Motor neuron (in vitro differentiated cells): ENCODE measurements at places on chromosomes 16 and 17.

- ATAC-seq, result no peak
Observed at GRCh38 chr17:73348018-73348828, 36.4 kb upstream of the CDC42EP4 start.

DNA sequence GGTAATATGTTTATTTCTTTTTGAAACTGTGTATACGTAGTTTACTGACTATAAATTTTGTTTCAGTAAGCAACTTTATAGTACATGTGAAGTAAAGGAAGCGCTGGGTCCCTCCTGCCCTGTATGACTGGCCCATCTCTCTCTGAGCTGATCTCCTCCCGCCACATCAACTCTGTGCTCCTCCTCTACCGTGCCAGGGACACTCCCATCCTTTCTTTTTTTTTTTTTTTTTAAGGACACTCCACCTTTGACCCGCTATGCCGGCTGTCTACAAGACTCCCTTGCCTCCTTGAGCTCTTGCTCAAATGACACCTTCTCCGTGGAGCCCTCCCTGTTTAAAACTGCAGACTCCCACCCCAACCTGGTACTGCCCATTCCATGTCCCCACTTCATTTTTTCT is 35.5 kb downstream of the ERN1 start:
- no peak for ATAC-seq

DNA sequence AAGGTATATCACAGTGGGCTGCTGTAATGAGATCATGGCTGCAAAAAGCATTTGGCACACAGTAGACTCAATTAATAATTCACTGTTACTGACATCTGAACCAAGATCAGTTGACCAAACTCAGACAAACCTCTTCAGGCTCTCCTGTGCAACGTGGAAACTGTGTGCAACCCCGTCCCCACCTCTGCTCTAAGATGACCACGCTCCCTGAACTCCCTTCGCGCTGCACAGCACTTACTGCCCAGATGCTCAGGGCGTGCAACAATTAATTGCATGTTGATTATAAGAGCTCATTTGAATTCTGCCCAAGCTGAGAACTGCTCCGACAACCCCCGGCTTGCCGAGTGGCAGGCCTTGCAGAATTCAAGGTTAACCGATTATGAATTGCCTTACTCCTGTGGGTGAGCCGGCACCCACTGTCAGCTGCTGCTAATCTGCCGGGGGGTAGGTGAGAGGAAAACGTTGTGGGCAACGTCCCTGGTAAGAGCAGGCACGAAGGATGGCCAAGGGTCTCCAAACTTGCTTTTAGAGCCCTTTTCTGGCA is 1.3 kb upstream of the GSG1L start:
- no peak for ATAC-seq

GRCh38 chr16:31179219-31179746 is 656 bp upstream of the FUS start:
- ATAC-seq, result no peak

DNA sequence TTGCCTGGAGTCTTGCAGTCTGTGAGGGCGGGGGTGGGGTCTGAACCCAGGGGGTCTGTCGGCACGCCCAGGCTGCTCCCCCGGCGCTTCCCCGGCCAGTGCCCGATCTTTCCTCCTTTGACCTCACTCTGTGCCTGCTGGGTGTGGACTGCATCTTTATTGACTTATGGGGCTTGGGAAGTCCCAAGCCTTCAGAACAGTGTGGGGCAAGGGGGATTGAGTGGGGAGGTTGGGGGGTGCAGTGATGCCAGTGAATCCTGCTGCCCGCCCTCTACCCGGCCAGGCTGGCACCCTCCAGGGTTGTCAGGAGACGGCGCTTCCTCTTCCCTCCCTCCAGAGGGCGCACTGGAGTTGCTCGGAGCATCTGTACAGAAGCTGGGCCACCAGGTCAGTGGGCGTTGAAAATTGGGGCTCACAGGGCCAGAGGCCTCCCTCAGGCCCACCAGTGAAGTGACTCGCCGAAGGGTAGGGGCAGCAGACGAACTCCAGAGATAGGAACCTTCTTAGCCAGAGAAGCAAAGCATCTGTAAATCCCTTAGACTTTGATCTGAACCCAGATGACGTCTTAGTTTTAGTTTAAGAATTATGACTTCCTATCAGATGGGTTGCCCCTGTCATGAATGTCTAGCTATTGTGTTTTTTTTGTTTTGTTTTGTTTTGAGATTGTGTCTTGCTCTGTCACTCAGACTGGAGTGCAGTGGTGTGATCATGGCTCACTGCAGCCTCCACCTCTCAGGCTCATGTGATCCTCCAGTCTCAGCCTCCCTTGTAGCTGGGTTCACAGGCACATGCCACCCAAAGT is 184.8 kb upstream of the CIBAR2 start:
- no peak for ATAC-seq

GRCh38 chr17:6393351-6393952 is 41.5 kb downstream of the AIPL1 start:
- no peak for ATAC-seq

DNA sequence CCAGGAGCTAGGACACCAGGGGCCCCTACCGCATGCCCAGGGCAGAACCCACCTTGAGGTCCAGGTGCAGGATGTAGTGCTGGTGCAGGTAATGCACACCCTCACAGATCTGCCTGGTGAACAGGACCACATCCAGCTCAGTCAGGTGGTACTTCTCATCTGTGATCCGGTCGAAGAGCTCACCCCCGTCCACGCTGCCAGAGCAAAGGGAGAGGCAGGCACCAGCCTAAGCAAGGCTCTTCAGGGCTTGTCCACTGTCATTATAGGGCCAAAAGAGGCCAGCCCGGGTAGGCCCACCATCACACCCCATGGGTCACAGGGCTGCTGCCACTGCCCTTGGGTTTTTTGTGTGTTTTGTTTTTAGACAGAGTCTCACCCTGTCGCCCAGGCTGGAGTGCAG is 21.0 kb downstream of the MYLK3 start:
- no peak for ATAC-seq

- ATAC-seq, result no peak
Observed at GRCh38 chr17:70365091-70365583, 195.8 kb downstream of the KCNJ2 start.

- peak; percentile 69 for ATAC-seq
Observed at GRCh38 chr16:2033057-2033908, 6.6 kb downstream of the NHERF2 start.

DNA sequence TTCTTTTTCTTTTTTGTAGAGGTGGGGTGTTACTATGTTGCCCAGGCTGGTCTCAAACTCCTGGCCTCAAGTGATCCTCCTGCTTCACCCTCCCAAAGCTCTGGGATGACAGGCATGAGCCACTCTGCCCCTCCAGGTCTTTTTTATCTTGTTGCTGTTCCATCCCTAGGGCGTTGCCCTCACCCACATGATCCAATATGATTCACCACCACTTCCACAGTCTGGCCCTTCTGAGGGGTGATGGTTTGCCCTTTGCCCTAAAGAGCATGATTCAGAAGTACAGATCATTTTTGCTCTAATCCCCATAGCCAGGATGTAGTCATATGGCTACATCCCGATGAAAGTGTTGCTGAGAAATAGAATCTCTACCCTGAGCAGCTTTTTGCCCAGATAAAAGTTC is 18.8 kb downstream of the STX4 start:
- peak; percentile 97 for ATAC-seq

DNA sequence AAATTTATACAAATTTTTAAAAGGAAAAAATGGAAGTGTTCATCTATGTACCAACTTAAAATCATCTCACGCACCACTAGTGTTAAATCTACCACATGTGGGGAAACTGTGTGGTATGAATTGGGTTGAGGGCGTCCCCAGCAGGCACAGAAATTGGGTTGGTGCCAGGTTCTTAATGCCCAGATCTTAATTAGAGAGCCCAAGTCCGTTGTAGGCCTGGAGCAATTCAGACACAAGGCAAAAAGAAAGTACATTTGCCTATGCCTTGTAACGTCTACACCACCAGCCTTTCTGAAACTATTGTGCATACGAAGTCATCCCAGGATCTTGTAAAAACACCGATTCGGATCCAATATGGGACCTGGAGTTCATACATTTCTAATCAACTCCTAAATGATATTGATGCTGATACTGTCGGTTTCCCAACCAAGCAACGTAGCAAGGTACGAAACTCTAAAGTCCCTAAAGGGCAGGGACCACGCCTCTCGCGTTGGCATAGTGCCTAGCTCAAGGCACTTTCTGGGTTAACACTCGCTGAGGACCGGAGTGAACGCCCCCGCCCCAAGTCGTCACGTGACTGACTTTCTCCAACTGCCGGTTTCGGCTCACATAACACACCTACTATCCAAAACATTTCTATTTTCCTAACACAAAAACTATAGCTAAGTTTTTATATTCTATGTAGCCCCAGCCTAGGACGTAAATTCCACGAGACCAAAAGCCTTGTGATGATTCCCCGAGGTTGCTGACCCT is 945 bp upstream of the UQCRC2 start:
- ATAC-seq, result peak; percentile 57

GRCh38 chr16:83744441-83744981 is 63.3 kb upstream of the HSBP1 start:
- peak; percentile 98 for ATAC-seq

- no peak for ATAC-seq
Observed at GRCh38 chr16:11913425-11914079, 2.2 kb downstream of the GSPT1 start.

- ATAC-seq, result no peak
Observed at GRCh38 chr16:53337294-53337693, 97.0 kb upstream of the RBL2 start.

DNA sequence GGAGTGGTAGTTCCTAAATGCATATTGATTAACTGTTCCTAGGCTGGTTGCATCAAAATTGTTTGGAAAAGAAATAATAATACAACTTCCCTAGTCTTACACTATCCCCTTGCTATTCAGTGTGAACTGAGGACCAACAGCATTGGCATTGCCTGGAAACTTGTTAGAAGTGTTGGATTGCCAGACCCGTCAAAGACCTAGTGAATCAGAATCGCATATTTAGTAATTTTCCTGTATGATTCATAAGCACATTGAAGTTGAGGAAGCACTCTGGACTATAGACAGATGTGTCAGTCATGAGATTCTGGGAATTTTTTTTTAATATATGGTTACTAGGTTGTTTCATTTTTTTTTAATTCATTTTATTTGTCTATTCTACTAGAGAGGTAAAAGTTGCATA is 34.7 kb upstream of the KCNJ16 start:
- ATAC-seq, result no peak

DNA sequence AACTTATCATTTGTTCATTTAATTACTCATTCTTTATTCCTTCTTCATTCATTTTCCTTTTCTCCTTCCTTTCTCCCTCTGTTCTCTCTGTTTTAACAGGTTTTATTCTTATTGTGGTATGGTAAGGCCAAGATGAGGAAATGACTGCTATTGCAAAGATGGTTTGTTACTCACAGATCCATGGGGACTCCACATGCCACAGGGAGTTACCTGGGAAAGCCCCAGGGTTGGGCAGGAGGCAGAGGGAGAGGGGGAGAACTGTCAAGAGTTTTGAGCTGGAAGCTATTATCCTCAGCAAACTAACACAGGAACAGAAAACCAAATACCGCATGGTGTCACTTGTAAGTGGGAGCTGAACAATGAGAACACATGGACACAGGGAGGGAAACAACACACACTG is 453.3 kb downstream of the WWOX start:
- ATAC-seq, result no peak

GRCh38 chr17:38751144-38751807 is 1.3 kb upstream of the PSMB3 start:
- ATAC-seq, result no peak

DNA sequence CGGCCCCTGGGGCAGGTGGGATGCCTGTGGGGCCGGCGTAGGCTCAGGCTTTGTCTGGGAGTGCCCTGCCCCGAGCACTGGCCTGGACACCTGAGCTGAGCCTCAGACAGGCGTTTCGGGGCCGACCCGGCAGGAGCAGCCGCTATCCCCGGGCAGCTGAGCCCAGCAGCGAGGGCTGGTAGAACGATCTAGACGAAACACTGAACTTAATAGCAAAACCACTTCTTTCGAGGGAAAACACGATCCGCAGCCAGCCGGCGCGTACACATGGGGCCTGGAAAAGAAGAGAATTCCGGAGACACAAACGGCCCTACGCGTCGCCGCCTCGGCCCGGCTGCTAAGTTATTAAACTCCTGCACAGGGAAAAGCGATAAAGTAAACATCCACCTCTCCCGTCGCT is 22.0 kb upstream of the SSTR5 start:
- ATAC-seq, result no peak

GRCh38 chr17:50033316-50033715 is 22.6 kb upstream of the ITGA3 start:
- ATAC-seq, result no peak

DNA sequence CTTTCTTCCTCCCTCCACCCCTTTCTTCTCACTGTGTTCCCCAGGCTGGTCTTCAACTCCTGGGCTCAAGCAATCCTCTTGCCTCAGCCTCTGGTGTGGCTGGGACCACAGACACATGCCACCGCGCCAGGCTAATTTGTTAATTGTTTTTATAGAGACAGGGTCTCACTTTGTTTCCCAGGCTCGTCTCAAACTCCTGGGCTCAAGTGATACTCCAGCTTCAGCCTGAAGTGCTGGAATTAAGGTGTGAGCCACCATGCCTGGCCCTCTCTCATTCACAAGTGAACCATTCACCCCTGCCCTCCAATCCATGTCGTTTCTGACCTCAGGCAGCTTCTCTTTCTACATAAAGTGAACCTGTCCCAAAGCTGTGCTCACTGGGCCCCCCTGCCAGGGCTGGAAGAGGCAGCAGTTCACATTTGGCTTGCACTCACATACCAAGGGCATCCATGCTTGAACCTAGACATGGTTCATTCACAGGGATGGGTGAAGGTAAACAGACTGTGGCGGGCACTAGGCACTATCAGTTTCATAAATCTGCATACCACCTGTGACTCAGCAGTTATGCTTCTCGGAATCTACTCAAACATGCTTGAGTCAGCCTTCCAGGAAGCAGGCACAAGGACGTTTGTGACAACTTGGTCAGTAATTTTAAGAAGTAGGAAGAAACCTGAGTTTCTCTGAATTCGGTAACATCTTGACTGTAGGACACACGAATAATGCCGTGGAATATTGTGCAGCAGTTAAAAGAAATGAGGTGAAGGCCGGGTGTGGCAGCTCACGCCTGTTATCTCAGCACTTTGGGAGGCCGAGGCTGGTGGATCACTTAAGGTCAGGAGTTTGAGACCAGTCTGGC is 6.0 kb upstream of the RNF213 start:
- peak; percentile 34 for ATAC-seq

- ATAC-seq, result no peak
Observed at GRCh38 chr17:75876190-75876937, 2.0 kb downstream of the TRIM47 start.

DNA sequence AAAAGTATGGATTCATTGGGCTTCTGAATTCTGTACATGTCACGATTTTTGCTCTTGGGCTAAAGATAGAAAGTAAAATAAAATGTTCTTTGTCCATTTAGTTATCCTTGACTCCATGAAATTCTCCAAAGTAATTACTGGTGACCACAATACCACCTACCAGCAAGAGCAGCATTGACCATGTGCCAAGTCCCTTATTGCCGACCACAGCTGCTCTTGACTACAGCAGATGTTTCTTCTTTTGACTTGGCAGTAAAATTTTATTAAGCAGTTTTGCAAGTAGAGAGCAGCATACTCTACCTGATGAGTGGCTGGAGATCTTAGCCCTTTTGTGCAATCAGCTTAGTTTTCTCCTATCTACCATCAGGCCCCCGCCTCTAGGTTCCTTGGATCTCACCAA is 152.2 kb upstream of the TBX2 start:
- ATAC-seq, result no peak
